ENCODE measurements at places on chromosomes 6 and 20.
A peak's percentile ranks its signal among the peaks of the same experiment; 100 is the strongest.

DNA sequence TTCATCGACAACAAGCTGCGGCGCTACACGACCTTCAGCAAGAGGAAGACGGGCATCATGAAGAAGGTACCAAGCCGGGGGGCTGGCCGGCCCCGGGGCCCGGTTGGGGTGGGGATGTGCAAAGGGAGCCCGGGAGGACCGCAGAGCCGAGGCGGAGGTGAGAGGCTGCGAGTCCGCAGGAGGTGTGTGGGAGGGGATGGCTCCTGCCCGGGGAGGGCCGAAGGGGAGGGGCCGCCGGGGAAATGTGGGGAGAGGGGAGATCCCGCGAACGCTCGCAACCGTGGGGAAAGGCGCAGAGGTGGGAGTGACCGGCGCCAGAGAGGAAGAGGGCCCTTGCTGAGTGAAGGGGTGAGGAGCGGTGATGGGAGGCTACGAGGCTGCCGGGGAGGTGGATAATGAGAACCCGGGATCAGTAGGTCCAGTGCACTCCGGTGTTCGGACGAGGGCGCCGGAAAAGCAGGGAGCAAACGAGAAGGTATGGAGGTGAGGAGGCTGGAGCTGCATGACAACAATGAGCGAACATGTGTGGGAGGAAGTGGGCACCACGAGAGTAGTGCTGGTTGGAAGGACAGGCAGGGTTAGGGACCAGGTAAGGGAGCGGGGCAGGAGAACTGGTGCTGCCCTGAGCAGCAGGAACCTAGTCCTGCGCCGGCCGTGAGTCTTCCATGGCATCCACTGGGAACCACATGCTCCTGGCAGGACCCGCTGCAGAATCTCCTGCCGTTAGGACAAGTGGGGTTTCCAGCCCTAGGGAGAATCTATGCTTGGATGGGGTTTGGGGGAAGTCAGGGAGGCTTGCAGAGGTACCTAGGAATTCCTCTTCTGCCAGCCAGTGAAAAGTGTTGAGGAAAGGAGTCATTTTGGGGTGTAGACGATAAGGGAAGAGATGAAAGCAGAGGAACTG, 1.3 kb downstream of the SRF start:
- no peak for DNase-seq

GRCh38 chr6:158642097-158642601, 2.4 kb downstream of the DYNLT1 start:
- DNase-seq: no peak

DNA sequence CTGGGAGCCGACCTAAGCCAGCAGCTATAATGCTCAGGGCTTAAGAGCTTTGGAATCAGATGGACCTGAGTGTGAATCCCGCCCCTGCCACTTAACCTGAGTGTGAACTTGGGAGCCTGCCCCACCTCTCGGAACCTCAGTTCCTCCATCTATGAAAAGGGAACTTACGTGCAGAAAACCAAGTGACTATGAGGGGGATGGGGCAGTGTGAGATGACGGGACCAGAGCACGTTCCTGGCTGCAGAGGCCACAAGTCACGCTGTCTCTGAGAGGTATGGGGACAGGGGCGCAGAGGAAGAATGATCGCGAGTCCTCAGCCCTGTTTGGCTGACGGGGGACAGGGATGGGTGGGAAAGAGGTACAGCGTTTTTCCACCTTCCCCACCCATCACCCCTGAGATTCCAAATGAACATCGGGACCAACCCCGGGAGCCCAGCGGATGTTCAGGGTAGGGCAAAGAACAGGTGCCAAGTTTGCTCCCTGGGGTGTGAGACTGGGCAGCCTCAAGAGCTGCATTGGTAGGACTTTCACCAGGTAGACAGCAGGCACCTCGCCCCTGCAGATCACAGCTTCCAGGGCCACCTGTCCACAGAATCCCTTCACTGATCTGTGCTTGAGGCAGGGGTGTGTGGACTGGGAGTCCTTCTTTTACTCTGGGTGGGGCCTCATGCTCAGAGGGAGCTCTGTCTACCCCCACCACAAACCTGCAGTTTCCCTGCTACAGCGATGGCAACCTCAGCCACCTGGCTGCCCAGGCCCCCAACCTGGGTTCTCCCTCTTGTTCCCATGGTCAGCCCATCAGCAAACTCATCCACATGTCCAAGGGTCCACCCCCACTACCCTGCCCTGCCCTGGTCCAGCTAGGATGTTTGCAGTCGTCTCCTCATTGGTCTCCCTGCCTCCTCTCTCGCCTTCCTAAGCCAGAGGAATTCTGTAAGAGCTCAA, 85.8 kb downstream of the CEBPB start:
- DNase-seq: no peak

GRCh38 chr6:155738602-155739105, 283.0 kb upstream of the NOX3 start:
- DNase-seq: no peak

DNA sequence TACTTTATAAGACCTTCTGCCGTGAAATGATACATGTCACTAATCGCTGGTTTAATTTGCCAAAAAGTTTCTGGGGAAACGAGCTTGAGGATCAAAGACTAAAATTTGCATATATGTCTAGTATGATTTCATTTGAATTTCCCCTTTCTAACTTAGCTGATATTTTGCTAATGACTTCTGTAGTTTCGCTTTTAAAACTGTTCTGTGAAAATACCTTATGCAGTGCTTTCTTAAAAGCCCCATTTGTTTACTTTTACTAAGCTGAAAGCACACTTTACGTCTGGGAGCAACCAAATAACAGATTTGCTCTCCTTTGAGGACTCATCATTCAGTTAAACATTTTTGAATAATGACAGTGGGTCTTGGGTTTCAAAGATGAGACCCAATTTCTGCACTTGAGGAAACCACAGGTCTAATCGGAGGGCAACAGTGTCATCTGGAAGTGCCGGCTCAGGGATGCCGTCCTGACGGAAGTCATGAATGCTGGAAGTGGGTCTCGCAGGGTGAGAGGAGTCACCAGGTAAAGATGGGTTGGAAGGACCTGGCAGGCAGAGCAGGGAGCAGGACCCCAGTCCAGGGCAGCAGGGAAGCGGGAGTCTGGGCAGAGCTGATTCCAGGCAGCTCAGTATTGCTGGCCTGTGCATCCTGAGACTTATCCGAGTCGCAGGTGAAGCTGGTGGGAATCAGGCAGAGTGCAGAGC, 33.2 kb downstream of the PLEKHG1 start:
- no peak for DNase-seq

GRCh38 chr6:85669735-85670194, 27.1 kb upstream of the SYNCRIP start:
- DNase-seq: no peak

- no peak for DNase-seq
These were observed 14.0 kb downstream of the DPPA5 start for GRCh38 chr6:73340048-73340447.

GRCh38 chr20:17617212-17617867, 47.5 kb downstream of the DSTN start:
- DNase-seq: peak; percentile 15

GRCh38 chr20:57615445-57615811, 4.8 kb downstream of the ZBP1 start:
- DNase-seq: no peak

DNA sequence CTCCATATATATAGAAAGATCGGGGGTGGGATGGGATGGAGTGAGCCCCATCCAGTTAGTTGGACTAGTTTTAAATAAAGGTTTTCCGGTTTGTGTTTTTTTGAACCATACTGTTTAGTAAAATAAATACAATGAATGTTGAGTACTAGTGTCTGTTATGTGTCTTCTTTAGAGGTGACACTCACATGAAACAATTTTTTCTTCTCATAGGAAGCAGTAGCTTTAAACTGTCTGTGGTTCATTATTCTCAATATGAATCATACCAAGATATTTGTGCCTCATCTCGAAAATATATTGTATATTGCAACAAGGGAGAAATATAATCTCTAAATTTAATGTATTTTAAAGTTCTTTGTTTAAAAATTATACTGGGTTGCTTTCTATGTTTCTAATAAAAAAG, 33.4 kb downstream of the HSF2 start:
- no peak for DNase-seq

DNA sequence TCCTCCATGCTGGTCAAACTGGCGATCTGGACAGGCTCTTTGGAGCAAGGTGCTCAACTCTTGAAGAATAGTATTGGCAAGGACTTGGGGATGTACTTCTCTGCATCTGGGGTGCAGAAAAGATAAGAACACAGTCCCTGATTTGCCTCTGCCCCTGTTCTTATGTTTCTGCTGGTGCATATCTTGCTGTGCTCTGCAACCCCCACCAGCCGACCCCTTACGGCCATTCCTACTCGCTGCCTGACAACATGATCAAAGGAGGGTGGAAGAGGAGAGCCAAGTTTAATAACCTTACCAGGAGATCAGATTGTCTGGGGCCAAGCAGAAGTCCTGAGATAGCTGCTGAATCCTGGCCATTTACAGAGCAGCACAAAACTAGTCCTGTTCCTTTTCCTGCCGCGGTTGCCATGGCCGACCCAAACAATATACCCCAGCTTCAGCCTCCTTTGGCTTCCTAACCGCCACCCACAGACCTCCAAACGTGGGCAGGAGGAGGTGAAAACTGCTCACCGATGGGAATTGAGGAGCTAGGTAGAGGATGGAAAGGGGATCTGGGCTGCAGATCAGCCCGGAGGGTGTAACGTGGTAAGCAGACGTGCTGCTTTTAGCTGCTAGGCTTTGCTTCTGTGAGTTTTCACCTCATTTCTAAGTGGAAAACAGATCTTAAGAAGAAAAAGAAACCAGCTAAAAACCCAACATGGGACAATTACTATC, 60.9 kb downstream of the ATXN1 start:
- DNase-seq: no peak

DNA sequence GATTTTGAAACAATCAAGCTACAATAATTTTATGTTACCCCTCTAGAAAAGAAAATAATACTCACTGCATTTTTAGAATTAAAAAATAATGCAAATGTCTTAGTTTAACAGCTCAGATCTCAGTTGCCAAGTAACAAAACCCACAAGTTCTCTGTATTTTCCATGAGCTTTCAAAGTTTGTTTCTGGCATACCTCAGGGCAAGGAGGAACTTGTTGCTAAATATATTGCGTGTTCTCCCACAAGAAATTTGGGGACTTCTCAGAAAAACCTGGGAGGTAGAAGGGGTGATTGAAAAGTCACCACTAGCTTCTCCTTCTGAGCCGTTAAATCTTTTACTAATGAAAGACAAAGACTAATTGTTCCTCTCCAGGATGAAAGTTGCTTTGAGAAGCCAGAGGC, 236.8 kb upstream of the MARCKS start:
- no peak for DNase-seq

DNA sequence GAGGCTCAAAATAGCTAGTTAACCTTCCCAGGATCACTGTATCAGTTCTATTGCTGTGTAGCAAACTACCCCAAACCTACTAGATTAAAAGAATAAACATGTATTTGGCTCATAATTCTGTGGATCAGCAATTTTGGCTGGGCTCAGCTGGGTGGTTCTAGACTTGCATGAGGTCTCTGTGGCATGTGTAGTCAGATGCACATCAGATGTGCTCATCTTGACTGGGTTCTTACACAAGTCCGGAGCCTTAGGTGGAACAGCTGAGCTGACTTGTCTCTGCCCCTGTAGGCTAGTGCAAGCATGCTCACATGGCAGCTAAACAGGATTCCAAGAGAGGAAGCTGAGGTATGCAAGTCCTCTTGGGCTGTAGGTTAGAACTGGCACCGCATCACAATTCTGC, 173.2 kb upstream of the PRND start:
- DNase-seq: no peak

- peak; percentile 36 for DNase-seq
These were observed 1.3 kb upstream of the LRRC1 start for GRCh38 chr6:53793318-53794136.

- DNase-seq: no peak
These were observed 98.9 kb downstream of the FAM120B start for GRCh38 chr6:170405311-170405975.

- DNase-seq: no peak
These were observed 101.1 kb downstream of the ISM1 start for GRCh38 chr20:13322198-13322597.

DNA sequence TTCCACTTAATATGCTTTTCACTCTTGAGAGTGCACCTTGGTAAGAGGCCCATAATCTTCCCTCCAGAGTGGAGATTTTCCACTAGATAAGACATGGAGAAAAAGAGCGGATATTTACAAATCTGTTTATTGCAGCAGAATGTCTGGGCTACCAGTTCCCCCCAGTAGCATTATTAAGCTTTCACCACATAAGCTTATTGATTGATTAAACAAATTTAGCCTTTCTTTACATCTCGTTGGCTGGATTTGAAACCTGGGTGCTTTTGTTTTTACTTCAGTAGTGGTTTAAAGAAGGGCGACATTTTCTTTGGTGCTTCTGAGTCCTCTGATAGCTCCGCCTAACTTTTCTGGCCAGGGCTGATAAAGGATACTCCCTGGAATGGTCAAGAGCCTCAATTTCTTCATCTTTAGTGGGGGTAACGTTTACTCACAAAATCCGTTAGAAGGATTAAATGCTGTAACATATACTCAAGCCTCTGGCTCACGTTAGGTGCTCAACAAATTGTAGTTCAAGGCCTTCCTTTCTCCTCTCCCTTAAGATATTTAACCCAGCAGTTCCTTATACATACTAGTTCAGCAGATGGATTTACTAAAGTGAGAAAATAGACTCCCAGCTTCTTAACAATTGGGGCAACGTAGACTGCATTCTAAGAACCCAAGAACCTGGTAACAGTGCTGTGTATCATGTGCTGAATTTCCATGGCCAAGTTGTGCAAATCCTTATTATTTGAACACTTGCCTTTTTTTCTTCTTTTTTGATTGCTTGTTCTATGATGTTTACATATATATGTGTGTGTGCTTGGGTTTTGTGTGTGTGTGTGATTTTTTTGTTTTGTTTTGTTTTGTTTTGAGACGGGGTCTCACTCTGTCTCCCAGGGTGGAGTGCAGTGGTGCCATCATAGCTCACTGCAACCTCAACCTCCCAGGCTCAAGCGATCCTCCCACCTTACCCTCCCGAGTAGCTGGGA, 91.4 kb downstream of the RREB1 start:
- no peak for DNase-seq

DNA sequence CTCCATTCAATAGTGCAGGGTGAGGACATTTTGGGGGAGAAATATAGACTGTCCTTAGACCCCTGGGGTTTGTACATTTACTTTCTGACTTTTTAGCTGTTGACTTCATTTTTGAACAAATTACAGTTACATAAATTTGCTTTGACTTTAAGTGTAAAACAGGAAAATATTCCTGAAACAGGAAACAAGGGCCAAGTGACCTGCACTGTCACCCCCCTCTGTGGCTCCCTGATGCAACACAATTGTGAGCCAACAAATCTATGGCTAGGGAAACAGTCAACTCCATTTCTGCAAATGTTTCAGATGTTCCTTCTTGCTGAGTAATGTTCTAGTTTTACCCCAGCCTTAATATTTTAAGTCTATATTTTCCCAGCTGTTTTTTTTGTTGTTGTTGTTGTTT, 39.8 kb downstream of the HLA-A start:
- no peak for DNase-seq

DNA sequence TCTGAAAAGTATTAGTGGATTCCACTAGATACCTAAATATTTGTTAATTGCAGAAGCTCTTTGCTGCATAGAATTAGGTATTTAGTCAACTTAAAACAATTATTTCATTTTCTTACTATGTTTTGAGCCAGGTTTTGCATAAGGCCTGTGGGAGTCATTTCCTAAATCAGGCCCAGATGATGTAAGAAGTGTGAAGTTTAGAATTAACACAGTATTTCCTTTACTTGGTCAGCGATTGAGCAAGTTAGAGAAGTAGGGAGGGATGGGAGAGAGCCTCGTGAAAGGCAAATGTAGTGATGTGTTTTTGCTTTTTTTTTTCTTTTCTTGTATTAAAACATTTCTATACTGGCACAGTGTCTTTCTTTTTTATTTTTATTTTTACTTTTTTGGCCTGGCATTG, 711.1 kb downstream of the HDGFL1 start:
- no peak for DNase-seq

- no peak for DNase-seq
These were observed 288.3 kb downstream of the NRN1 start for GRCh38 chr6:5718231-5718947.

GRCh38 chr6:8123236-8123635, 20.9 kb upstream of the EEF1E1 start:
- no peak for DNase-seq
